ENCODE measurements at places on chromosomes 1 and 21.

- DNase-seq = no peak
These were observed 290.9 kb downstream of the SIPA1L2 start for GRCh38 chr1:232339073-232339472.

- no peak for DNase-seq
These were observed 112.3 kb upstream of the IRF2BP2 start for GRCh38 chr1:234722270-234722704.

DNA sequence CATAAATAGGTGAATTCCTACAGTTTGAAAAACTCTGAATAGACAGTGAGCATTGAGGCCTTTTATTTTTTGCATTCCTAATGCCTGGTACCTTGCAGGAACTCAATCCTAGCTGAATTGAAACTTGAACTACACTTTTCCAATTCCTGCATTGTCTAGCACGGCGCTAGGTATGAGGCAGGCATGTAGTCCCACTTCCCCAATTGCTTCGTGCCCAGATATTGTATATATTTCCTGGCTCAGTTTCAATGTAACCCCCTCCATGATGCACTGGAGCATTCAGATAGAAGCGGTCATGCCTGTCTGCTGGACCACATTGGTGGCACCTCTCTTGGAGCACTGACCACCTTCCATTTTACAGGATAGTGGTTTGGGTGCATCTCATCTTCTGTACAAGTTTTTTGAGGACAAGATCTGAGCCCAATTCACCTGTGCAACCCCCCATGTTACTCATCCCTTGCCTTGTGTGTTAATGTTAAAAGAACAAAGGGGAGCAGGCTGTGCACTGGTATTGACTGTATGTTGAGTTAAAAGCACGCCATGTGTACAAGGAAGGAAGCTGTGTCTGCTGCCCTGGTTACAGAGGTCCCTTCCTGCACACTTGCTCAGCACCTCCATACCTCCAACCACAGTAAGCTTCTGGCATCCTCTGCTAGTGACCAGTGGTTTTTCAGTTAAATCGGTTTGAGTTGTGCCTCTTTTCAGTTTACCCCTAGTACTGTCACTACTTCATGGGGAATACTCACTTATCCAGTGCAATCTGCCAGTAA, 10.0 kb upstream of the RAB7B start:
- no peak for DNase-seq

DNA sequence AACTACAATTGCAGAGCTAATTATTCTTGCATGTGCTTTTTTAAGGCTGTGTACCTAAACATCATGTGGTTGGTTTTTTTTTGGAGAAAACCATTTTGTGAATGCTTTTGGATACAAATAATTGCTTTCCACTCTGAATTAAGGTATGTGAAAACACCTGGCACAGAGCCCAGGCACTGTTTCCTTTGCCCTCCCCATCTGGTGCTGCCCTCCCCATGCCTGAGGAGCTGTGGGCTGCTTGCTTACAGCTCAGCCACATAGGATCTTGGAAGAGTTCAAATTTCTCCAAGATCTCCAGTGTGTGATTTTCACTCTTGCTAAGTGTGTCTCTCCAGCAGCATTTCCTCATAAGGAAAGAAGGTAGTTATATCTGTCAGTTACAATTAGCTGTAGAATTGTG, 27.8 kb downstream of the DNM3 start:
- DNase-seq = no peak

DNA sequence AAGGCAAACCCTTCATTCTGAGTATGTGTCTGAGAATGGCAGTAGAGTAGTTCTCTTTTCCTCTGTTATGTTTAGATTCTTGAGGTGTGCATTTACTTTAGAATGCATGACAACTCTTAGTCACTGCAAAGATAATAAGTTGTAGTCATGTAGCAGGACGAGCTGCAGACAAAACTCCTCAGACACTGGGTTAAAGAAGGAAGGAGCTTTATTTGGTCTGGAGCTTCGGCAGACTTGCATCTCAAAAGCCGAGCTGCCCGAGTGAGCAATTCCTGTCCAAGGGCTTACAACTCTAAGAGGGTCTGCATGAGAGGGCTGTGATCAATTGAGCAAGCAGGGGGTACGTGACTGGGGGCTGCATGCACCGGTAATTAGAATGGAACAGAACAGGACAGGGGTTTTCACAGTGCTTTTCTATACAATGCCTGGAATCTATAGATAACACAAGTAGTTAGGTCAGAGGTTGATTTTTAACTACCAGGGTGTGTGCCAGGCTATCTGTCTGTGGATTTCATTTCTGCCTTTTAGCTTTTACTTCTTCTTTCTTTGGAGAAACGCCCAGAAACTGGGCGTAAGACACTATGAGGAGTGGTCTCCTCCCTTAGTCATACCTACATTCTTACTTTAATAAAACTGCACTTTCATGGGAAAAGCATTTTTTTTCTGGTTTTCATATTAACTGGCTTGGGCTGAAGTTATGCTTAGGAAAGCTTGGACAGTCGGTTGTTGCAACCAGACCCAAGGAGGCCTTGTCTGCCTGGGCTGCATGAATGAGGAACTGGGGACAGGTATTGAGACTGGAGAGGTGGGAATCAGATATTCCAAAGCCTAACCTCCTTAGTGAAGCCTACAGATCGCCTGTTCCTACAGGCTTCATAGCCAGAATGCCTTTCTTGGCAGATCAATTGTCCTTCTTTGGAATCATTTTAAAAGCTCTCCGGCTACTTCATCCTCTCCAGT, 115.1 kb downstream of the RHOU start:
- no peak for DNase-seq

DNA sequence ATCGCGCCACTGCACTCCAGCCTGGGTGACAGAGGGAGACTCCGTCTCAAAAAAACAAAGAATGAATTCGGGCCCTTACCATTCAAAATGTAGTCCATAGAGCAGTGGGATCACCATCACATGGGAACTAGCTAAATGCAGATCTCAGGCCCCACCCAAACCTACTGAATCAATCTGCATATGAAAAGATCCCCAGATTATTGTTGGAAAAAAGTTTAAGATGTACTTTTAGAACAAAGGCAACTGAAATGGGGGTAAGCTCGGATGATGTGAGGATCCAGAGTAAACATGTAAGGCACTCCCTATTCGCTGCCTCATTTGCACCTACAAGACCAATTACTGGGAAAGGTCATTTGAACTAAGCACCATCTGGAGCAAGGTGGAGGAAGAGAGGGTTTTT, 803 bp upstream of the FLAD1 start:
- DNase-seq = no peak

DNA sequence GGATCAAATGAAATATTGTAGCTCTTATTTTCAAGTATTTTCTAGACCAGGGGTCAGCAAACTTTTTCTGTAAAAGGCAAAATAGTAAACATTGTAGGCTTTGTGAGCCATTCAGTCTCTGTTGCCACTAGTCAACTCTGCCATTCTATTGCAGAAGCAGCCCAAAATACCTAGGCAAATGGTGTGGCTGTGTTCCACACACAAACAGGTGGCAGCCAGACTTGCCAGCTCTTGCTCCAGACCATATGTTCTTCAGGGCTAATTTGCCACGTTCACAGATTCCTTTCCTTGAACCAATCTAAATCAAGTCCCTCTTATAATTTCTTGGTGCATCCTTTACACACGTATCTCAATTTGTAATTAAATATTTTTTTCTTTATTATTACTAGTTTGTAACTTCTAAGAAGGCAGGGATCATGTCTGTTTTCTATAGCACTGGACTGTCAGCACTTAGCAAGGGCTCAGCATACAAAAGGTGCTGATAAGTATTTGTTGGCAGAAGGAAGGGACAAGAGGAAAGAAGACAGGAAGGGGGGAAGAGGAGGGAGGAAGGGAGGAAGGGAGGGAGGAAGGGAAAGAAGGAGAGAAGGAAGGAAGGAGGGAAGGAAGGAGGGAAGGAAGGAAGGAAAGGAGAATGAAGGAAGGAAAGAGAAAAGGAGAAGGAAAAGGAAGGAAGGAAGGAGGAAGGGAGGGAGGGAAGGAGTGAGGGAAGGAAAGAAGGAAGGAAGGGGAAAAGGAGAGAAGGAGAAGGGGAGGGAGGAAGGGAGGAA, 106.5 kb upstream of the EDEM3 start:
- DNase-seq = no peak

DNA sequence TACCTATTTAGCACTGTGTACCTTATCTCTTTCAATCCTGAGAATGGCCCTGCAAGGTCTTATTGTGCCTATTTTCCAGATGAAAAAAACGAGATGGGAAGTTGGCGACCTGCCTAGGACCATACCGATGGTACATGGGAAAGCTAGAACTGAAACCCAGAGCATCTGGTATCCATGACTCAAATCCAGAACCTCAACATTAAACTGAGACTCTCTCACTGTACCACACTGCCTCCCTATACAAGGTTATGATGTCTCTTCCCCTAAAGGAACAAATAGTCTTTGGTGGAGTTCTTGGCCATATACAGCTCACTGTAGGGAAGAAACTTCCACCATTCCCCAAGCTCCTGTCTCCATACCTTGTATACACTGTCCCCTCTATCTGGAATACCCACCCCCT, 110.7 kb downstream of the TNR start:
- no peak for DNase-seq

Measured in stimulated activated naive B cell treated with anti-CD40 and anti-IgM and Interleukin-4, amounts not matched to agents 10 μg/mL and 1 μg/mL and 100 μg/mL, for 72 hours (primary cell).